ENCODE measurements at places on chromosomes 6 and 20.
A peak's percentile ranks its signal among the peaks of the same experiment; 100 is the strongest.

GRCh38 chr6:90074161-90074850 lies 180.0 kb downstream of the GJA10 start:
- DNase-seq: no peak

DNA sequence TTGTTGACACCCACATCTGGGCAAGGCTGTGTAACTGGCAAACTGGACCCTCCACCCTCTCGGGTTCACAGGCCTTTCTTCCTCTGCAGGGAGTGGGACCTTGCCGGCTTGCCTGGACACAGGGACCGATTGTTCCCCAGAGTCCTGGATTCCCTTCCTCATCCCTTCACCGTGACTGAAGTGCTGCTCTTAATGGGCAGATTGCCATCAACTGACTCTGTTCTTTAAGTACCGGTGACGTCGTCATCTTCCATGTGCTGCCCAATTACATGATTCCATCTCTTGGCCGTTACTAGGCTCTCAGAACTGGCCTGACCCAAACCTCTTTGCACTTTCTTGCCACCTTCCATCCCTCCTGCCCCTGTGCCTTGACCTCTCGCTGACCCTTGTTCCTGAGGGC lies 85.4 kb downstream of the EYA4 start:
- no peak for DNase-seq

GRCh38 chr6:150176152-150176551 lies 33.3 kb downstream of the PPP1R14C start:
- DNase-seq: no peak

- DNase-seq: no peak
Measured at GRCh38 chr6:38797391-38797790, 82.3 kb downstream of the DNAH8 start.

DNA sequence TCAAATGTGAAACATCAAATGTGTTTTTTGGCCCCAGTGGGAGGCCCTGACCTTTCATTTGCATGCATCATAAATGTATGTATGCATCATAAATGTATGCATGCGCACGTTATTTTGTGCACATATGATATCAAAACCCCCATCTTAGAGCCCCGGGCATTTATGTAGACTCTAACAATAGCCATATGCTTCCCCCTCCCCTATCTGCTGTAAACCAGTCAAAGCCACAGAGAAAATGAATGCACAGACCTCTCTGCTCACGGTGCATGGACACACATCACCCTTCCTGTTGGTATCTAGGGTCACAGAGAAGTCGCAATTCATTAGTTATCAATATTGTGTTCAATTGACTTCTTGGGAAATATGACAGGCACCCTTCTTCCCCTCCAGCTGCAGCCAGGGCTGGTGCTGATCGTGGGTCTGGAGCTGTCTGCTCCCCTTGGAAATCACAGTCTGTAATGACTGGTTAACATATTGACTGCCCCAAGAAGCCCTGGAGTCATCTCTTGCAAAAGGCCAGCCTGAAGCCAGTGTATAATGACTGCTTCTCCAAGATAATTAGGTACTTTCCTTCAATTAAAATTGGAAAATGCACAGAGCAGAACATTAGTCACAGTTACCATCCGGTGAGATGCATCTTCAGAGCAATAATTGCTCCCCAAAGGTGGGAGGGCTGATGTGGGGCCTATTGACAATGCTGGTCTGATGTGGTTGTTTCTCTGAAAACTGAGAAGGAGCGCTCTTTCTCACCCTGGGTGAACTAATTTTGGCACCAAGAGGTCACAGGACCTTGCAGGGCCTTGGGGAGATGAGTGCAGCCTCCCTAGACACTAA lies 532.2 kb downstream of the CDH26 start:
- DNase-seq: no peak

GRCh38 chr20:51560550-51561307 lies 18.2 kb upstream of the NFATC2 start:
- DNase-seq: no peak

DNA sequence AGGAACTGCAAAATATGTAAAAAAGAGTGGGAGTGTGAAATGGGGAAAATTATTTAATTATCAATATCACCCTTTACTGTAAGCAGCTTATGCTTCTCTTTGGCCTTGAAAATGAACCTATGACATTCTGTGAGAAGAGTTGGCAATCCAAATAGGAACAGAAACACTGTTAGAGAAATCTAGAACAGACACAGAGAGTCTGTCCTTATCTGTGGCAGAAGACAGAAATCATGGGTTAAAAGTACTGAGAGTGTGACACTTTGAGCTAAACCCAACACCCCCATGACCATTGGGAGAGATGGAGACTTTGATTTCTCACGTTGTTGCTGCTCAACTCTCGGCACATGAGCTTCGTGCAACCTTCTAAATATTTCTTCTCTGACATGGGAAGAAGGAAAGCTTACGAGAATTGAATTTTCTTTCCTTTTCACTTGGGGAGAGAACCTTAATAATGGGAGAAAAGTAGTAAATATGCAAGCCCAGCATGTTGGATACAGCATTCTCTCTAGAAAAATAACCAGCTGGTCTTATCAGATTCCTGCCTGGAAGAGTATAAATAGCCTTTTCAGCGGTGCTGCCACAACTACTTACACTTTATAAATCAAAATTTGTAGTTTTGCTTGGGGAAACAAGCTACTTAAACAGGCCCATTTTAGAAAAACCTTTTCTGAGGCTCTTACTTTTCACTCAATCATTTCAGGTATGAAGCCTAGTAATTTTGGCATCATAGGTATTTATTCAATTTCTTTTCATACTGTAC lies 49.4 kb upstream of the NOX3 start:
- no peak for DNase-seq

DNA sequence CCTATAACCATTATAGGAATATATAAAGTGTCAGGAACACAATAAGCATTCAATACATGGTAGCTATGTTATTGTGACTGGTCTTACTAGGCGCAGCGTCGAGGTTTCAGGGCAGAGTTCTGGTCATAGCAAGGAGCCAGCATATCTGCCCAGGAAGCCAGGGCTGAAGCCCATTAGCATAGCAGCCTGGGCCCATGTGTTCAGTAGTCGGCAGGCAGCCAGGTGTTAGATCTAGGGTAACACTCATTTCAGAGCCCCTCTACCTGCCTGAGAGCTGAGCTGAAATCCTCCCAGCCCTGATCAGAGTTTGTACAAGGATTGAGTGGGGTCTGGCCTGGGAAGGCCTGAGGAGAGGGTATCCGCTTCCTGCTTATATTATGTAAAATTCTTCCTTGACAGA lies 32.1 kb downstream of the C20orf173 start:
- no peak for DNase-seq

- DNase-seq: no peak
Measured at GRCh38 chr6:11094941-11095340, 1.3 kb downstream of the SMIM13 start.

DNA sequence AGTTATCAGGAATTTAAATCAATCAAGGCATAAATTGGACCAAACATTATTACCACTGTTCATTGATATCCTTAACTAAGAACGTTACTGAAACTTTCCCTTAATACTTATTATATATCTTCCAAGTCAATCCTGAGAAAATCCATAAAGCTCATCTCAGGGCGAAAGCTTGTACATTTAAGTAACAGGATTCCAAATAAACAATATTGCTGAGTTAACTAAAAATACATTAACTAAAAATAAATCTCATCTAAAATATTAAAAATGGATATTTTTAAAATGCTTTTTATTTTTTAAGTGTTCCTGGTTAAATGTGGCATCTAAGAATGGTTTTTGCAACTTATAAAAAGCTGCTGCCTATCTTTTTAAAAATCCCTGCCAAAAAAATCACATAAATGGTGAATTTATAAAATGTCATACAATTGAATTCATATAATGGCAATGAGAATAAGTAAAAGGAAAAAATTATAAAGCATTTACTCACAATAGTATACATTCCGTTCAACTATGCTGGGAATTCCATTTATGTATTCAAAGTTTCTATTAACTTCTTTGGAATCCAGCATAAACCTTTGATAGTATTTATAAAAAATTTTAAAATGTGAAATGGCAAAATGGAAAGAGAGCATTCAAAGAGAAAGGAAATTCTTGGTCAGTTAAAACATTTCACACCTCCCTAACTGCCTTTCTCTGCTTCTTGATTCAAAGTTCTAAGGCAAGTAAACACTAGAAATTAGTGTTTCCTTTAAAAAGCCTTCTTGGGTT lies 20.8 kb upstream of the GMDS start:
- DNase-seq: no peak

DNA sequence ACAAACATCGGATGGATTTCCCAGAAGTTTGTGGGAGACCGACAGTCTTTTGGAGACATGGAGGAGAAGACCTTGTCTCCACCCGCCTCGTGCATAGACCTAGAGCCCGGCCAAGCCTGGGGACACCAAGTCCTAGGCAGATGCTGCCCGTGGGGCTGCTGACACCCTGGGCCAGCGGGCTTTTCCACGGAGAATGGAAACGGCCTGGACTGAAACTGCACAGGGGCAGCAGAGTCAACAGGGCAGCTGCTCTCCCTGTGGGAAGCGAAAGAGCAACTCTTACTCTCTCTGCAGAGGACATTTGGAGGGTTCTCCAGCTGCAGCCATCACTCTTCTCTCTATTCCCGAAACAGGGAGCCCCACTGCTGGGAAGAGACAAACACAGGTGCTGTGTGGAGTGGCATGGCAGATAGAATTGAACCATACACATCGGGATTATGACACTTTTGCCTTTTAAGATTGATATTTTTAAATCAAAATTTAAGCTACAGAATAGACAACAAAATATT lies 401.2 kb downstream of the THBS2 start:
- no peak for DNase-seq

- peak; percentile 8 for DNase-seq
Measured at GRCh38 chr6:43331891-43332290, 23.3 kb upstream of the CRIP3 start.

GRCh38 chr6:139402876-139403386 lies 28.5 kb upstream of the CITED2 start:
- no peak for DNase-seq

GRCh38 chr6:38387461-38387860 lies 252.3 kb downstream of the BTBD9 start:
- DNase-seq: no peak

DNA sequence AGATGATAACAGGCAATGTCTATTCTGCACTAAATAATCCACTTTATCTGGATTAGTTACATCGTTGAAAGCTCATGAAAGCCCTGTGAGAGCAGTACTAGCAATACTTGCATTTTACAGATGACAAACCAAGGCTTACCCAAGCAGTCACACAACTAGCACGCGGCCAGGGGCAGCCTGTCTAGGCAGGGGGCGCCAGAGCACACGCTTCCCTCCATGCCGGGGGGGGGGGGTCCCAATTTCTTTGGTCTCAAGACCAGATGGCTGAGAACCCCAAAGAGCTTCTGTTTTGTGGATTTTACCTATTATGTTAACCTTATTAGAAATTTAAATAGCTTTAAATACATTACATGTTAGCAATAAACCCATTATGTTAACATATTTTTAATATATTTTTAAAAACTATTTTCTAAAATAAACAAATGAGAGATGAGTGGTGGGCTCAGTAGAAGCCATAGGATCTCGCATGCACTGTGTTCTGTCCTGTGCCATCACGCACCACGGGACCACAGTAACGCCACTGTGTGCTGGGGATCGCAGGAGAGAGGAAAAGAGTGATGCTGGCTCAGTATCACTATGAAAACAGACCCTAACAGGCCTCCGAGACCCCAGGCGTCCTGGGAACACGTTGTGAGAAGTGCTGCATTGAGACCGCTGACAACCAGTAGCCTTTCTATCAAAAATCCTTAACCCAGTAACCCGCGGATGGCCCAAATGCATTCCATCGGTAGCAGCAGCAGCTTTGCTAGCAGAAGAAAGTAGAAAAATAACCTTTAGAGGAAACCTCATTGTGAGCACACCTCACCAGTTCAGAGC lies 5.3 kb upstream of the PRR18 start:
- DNase-seq: peak; percentile 55

GRCh38 chr20:38255393-38255792 lies 5.1 kb downstream of the KIAA1755 start:
- no peak for DNase-seq

DNA sequence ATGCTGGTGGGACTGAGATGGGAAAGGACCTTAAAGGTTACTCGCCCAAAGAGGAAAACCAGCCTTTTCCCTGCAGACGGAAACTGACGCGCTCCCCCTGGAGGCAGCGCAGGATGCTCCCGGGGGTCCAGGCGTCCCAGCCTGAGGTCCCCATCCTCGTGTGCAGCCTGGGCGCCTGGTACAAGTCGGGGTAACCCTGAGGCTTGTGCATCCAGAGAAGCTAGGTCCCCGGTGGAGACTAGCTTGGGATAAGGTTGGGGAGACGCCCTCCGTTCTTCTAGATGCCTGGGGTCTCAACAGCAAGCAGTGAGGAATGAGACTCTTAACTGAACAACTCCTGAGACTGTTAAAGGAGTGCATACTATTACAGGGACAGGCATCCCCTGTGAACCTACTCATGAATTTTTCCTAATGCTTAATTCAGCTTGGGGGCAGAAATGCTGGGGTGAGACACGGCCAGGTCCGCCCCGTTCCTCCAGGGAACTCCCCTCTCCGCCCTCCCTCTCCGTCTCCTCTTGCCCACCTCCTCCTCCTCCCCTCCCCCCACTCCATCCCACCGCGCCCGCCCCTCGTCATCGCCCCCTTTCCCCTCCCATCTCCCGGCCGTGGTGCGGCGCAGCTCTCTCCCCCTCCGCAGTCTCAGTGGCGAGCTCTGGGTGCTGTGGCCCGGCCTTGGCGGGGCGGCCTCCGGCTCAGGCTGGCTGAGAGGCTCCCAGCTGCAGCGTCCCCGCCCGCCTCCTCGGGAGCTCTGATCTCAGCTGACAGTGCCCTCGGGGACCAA lies at the start of gene PRSS35:
PRSS35 (plus strand) TSS at position 634 of the 781 bp plus-strand sequence. CDS start 10,908 bp downstream, outside the sequence.
- DNase-seq: peak; percentile 5

GRCh38 chr6:4585682-4586468 lies 190.3 kb upstream of the CDYL start:
- DNase-seq: no peak

GRCh38 chr6:122472022-122472340 lies 374 bp upstream of the SERINC1 start:
- no peak for DNase-seq

- no peak for DNase-seq
Measured at GRCh38 chr6:16544006-16544405, 217.3 kb downstream of the ATXN1 start.

- peak; percentile 14 for DNase-seq
Measured at GRCh38 chr20:46767127-46767761, 57.8 kb downstream of the SLC2A10 start.

- no peak for DNase-seq
Measured at GRCh38 chr6:90333928-90334327, 37.3 kb upstream of the BACH2 start.

- DNase-seq: no peak
Measured at GRCh38 chr6:2135401-2135800, 110.0 kb downstream of the GMDS start.

GRCh38 chr6:36244641-36245280 lies 25.1 kb upstream of the PNPLA1 start:
- no peak for DNase-seq

DNA sequence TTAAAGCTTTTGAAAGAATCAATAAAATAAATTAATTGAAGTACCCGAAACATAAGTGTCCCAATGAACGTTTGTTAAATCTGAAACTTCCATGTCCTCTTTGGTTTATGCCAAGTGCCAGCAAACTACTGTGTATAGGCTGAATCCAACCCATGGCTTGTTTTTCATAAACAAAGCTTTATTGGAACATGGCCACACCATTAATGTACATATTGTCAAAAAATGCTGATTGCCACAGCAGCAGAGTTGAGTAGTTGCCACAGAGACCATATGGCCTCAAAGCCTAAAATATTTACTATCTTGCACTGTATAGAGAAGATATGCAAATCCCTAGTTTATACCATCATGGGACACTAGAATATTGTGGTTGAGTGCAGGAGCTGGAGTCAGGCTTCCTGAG lies 406.1 kb downstream of the MAFB start:
- no peak for DNase-seq
